ENCODE measurements at places on chromosomes 16 and 17.

DNA sequence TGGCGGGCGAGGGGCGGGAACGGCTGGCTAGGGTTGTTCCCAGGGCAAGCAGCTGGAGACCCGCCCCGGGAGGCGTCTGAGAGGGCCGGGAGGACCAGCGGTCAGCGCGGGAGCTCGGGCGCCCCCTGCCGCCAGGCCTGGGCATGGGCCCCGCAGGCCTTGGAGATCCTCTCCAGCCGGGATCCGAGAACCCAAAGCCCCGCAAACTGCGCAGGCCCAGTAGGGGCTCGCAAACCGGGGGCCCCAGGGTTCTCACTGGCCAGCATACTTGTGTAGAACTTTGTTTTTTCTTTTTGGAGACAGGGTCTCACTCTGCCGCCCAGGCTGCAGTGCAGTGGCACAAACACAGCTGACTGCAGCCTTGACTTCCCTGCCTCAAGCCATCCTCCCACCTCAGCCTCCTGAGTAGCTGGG is 20.8 kb upstream of the ZNF423 start:
- peak; percentile 51 for DNase-seq

DNA sequence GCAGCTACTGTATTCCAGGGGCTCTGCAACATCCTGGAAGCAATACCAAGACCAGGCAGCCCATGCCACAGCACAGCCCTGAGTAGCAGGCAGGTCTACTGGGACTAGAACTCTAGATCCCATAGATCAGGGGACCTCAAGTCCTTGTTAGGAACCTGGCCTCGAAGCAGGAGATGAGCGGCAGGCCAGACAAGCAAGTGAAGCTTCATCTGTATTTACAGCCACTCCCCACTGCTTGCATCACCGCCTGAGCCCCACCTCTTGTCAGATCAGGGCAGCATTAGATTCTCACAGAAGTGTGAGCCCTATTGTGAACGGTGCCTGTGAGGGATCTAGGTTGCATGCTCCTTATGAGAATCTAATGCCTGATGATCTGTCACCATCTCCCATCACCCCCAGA is 295.7 kb upstream of the TNRC6C start:
- DNase-seq = no peak

DNA sequence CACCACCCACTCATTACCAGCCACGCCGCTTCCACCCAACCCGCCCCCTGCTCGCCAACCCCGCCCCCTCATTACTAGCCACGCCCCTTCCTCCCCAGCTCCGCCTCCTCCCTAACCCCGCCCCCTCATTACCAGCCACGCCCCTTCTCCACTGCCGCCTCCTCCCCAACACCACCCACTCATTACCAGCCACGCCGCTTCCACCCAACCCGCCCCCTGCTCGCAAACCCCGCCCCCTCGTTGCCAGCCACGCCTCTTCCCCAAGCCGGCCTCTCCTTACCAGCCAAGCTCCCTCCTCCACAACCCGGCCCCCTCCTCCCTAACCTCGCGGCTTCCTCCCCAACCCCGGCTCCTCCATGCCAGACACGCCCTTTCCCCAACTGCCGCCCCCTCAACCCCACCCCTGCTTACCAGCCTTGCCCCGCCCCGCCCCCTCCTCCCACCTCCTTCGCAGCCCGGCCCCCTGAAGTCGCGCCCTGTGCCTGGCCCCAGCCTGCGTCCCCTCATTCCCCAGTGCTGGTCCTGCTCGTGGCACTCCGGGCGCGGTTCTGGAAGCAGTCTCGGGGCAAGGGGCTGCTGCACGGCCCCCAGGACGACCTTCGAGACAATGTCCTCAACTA is 7.3 kb downstream of the SLC22A31 start:
- DNase-seq = no peak

- no peak for DNase-seq
These were observed 37.4 kb downstream of the TMEM186 start for GRCh38 chr16:8760021-8760420.

DNA sequence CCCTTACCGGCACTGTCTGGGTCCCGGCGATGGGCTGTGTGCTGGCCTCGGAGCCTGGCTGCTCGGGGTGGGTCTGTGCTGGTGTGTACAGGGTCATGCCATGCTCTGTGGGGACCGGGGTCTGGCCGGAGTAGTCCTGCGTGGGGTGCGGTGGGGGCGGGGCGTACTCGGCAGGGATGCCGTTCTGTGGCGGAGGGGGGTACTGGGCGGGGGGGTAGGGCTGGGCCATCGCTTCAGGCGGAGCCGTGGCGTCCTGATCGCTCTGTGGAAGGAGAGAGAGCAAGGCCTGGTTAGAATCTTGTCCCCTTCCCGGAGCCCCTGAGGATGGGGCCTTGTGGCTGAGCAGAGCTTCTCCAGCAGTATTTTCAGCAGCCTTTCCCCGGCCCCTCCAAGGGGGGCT is 40.9 kb downstream of the ENGASE start:
- DNase-seq = no peak

GRCh38 chr16:68072038-68072695 is 13.0 kb upstream of the NFATC3 start:
- peak; percentile 84 for DNase-seq

DNA sequence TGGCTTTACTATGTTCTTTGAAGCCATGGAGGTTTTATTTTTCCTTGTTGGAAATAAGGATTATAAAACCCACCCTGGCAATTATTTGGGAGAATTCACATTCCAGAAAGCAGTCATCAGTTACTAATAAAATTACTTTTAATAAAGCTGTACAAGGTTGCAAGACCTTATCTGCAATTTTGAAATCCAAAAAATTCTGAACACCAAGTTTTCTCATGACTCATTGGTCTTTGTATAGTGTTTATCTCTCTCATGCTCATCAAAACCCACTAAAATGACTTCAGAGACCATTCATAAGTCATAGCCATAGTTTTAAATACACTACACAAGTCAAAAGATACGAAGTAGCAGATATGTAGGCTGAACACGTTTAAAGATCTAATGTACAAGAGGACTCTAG is 6.0 kb upstream of the KRT38 start:
- DNase-seq = no peak

DNA sequence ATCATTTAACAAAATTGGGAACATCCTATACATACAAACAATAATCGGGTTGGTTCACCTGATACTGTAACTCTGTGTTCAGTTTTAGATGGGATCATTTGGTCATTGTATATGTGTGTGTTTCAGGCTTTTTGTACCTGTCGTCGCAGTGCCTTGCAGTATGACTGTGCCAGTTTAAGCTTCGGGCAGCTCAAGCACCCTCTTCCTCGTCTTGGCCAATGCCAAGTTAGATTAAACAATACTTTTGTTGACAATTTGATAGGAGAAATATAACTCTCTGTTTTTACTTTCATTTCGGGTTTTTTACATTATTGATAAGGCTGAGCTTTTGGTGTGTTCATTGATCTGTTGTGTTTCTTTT is 37.0 kb upstream of the ARHGAP17 start:
- no peak for DNase-seq

GRCh38 chr17:75664099-75664549 is 2.8 kb downstream of the RECQL5 start:
- no peak for DNase-seq

- DNase-seq = no peak
These were observed 404.9 kb upstream of the CDH5 start for GRCh38 chr16:65961476-65962143.

GRCh38 chr17:17391668-17392370 is 85.0 kb upstream of the MED9 start:
- no peak for DNase-seq

DNA sequence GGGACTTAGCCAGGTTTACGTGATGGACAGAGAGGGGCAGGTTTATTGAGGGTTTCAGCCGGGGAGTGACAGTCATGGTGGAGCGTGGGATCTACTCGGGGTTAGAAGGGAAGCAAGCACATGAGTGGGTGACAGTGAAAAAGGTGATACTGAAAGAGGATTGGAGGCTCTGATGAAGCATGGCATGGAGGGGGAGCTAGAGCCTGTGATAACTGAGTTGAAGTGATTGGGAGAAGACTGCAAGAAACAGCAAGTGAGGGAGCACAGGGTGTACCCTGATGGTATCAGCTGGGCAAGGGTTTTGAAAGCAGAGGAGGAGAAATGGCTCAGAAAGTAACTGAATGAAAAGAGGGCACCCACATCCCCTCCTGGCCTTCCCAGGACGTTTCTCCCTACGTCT is 6.7 kb upstream of the KSR1 start:
- DNase-seq = no peak

DNA sequence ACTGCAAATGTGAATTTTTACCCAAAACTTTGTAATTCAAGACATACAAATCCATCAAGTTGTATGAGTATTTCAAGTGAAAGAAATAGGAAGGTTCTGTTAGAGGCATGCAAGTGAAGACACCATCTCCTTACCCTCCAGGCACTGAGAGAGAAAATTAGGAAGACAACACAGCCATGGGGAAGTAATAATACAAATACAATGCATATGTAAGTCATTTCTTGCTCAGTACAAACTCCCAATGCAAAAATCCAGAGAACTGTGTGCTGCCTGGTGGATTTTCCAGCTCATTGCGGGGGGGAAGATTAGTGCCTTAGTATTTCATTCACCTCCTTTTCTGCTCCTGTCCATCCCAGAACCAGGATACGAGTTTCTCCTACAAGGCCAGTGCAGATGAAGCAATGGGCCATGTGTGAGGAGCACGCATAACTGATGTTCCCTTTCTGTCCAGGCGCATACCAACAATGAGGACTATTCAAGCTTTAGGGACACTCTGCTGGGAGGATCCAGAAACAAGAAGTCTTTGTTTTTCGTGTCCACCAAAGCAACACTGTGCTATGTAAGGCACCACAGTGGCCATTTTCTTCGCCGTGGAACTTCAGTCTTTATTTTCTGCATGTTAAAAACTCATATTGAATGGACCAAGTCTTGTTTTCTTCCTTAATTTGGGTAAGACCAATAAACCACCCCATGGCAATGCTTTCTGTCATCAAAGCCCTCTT is 143.7 kb upstream of the RCVRN start:
- no peak for DNase-seq

- no peak for DNase-seq
These were observed 27.8 kb downstream of the C16orf96 start for GRCh38 chr16:4583906-4584305.

- DNase-seq = no peak
These were observed 67.4 kb downstream of the SNX11 start for GRCh38 chr17:48174833-48175523.

GRCh38 chr17:65556014-65556909 is 5.2 kb downstream of the AXIN2 start:
- peak; percentile 78 for DNase-seq

- no peak for DNase-seq
These were observed 53.1 kb downstream of the CFDP1 start for GRCh38 chr16:75379911-75380847.

DNA sequence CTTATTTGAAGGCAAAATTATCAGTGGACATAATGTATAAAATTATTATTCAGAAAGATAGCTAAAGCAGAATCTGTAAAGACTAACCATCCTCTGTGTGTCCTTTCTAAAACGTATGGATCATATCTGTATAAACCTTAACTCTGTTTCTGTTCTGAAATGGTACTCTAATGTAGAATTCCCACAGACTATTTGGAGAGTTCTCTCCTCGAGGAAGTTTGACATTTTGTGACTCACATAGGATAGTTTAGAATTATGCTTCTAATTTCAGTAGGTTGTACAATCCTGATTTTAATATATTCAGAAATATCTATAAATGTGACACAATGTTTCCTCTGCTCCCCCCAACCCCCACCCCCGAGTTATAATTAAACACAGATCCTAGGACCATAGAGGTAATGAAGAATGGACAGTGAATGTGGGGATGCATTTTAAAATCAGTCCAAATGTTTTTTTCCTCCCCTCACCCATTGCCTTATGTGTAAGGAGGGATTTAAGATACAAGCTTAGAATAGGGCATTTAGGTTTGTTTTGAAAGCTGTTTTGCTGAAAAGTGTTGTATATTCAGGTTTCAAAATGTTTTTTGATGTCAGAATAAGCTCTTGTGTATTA is 66.8 kb downstream of the BCAS3 start:
- no peak for DNase-seq

- DNase-seq = no peak
These were observed 17.0 kb upstream of the IRX3 start for GRCh38 chr16:54303613-54304012.

GRCh38 chr16:30605158-30605557 is 5.0 kb downstream of the ZNF689 start:
- no peak for DNase-seq

- no peak for DNase-seq
These were observed 1039.2 kb upstream of the GOT2 start for GRCh38 chr16:59773330-59773729.

GRCh38 chr16:53509906-53510703 is 7.1 kb upstream of the AKTIP start:
- peak; percentile 89 for DNase-seq

GRCh38 chr16:86089991-86090390 is 191.0 kb downstream of the IRF8 start:
- DNase-seq = no peak

- DNase-seq = no peak
These were observed 1.0 kb upstream of the ATP2A3 start for GRCh38 chr17:3965118-3965800.

DNA sequence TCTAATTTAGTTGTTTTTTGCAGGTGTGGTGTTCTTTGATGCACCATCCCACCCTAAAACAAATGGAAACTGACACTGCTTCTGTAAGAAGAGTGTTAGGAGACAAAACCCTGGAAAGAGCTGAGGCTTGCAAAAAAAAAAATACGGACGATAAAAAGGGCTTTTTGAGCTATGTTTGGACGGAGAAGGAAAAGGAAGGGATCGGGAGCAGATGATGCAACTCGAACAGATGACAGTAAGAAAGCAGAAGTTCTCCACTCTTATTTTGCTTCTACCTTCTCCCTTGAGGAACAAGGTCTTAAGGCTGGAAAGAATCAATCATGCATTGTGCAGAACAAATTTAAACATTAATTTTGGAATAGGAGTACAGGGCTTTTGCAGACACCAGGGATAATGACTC is 136.7 kb downstream of the MAF start:
- no peak for DNase-seq

- DNase-seq = no peak
These were observed 2.7 kb downstream of the WDR45B start for GRCh38 chr17:82645516-82645915.

DNA sequence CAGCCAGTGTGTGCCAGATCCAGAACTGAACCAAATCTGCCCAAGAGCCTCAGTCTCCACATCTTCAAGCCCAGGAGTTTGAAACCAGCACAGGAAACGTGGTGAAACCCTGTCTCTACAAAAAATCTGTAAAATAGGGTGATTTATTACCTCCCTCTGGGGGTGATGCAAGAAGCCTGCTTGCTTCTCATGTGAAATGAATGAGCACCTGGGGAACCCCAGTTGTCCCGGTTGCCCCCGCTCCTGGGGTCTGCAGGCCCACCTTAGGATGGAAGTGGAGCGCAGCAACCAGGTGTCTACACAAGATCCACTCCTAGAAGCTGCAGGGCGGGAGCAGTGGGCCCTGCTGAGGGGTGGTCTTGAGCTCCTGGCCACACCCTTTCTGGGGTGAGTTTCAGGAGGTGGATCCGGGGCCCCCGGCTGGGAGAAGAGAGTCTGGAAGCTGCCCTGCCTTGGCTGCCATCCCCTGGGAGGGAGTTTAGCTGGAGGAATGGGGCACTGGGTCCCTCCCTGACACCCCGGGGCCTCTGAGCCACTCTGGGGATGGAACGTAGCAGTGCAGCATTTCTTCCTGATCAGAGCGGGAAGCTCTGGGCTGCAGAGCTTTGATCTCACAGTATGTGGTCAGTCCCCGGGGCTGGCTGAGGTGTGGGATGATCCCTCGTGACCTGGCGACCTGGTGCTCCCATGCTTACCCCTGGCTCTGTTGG is 117.8 kb downstream of the RAB11FIP4 start:
- no peak for DNase-seq

- DNase-seq = peak; percentile 33
These were observed 23.0 kb upstream of the IL21R start for GRCh38 chr16:27378871-27379481.

GRCh38 chr16:70708366-70709246 is 22.8 kb upstream of the MTSS2 start:
- DNase-seq = no peak

GRCh38 chr17:59830007-59830630 is 62.6 kb downstream of the TUBD1 start:
- no peak for DNase-seq

All from left lobe of liver (tissue), 2 donors.